Vagina (tissue), 2 donors: ENCODE measurements at places on chromosomes 13 and 19.

- no peaks in the 10 kb centered on the region for H3K27me3 ChIP-seq
- H3K4me1 ChIP-seq: no peaks in the 10 kb centered on the region
- DNase-seq: no peak
- H3K27ac ChIP-seq: no peak overlapping the region
- H3K4me3 ChIP-seq: no peak overlapping the region
Observed at GRCh38 chr13:100433475-100433874, 155.1 kb downstream of the GGACT start.

DNA sequence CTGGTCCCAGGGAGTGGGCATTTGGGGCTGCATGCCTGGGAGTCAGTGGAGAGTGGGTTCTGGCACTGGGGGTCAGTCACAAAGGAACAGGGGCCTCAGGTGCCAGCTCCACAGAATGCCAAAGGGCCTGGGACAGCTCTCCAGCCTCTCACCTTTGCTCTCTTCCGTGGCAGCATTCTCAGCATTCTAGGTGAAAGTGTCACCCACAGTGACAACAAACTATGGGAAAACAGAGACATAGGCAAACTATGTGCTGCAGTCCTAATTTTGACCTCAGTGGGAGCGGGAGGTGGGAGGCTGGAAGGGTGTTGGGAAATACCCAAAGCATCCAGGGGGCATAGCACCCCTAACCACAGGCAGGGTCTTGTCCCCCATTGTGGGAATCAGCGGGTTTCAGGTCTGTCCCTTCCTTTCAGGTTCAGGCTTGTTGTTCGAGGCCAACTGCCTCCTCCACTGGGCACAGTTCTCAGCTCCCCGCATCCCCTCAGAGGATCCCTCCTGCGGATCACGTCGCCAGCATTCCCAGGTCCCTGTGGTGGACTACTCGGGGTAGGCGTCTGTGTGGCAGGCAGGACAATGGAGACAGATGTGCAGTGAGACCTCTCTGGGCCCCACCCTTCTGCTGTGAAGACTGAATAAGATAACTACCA, 52.4 kb downstream of the TSHZ3 start:
- H3K27me3 ChIP-seq: no peaks in the 10 kb centered on the region
- no peak for DNase-seq
- no peaks in the 10 kb centered on the region for H3K36me3 ChIP-seq
- H3K4me1 ChIP-seq: no peaks in the 10 kb centered on the region

DNA sequence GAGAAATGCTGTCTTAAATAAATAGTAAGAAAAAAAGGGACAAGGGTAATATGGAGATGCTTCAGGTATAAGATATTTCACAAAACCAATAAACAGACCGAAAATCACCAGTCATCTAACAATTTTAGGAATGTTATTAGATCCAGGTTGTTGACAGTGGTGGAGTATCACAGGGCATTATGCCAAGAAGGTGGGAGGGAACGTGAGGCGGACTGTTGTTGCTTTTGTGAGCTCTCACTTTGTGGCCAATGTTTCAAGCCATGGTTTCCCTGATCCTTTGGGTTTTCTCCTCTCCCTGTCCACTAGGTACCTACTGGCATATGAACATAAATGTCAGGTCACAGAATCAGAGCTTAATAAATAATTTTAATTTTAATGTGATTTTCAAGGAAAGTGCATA, 790.3 kb upstream of the SLITRK1 start:
- H3K27ac ChIP-seq: no peak overlapping the region
- DNase-seq: no peak
- H3K36me3 ChIP-seq: no peaks in the 10 kb centered on the region
- no peak overlapping the region for H3K4me3 ChIP-seq

- no peaks in the 10 kb centered on the region for H3K27me3 ChIP-seq
- no peaks in the 10 kb centered on the region for H3K4me1 ChIP-seq
- H3K36me3 ChIP-seq: peaks cover 59% of the 10 kb centered on the region
- H3K4me3 ChIP-seq: no peak overlapping the region
Observed at GRCh38 chr19:34332027-34332760, 32.8 kb upstream of the GPI start.

GRCh38 chr19:3975637-3976087, 4.8 kb upstream of the DAPK3 start:
- H3K4me3 ChIP-seq: no peak overlapping the region
- peaks cover 52% of the 10 kb centered on the region for H3K36me3 ChIP-seq
- no peak overlapping the region for H3K27ac ChIP-seq
- H3K27me3 ChIP-seq: no peaks in the 10 kb centered on the region
